ENCODE measurements at places on chromosomes 1 and 21. TPM values are rescaled to one million over a fixed set of nuclear protein-coding genes. Genes with fewer than 3 reads are reported as not detected.

- DNase-seq = no peak
These were observed 428.9 kb upstream of the C1orf87 start for GRCh38 chr1:60502506-60502905.

DNA sequence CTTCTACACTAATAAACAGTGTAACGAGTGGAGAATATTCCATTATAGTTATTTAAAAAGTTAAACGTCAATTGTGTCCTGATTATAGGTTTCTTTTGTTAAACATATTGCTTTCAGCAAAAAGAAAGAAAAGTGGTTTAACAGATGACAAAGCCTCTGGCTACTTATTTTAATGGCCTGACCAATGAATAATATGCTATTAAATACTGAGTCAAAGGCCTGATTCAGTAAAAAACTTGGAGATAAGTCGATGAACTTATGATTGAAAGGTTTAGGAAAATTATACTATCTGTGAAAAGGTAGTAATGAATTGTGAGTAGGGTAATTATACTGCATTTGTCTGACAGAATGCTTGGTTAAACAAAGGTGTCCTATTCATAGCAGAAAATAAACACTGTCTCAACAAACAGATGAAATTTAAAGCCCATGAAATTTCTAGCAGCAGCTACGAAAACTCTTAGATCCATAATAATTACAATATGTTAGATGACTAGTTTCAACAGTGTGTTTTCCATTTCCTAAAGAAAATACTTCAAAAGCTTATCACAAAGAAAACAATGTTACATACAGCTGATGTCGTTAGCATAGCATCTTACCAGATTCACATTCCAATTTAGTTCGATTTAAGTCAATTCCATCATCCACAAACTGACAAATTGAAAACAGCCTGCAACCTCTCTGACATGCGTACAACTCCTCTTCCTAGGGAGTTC is 6.2 kb downstream of the TMEM59 start:
- DNase-seq = no peak

DNA sequence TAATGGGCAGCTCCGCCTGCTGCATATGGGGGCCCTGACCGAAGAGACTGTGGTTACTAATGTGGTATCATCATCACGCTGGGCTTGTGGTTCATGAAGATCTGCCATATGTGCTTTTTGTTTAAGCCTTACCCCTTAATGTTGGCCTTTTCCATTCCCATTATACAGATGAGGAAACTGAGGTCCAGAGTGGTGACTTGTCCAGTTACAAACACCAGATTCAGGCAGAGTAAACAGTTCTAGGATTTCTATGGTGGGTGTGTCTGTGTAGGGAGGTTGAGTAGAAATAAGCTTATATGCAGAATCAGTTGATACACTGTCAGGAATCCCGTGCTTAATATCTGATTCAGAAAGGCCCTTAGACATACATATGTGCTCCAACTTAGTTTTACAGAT is 691 bp downstream of the UTP11 start:
- no peak for DNase-seq

- no peak for DNase-seq
These were observed 113.8 kb downstream of the CASZ1 start for GRCh38 chr1:10682449-10683309.

DNA sequence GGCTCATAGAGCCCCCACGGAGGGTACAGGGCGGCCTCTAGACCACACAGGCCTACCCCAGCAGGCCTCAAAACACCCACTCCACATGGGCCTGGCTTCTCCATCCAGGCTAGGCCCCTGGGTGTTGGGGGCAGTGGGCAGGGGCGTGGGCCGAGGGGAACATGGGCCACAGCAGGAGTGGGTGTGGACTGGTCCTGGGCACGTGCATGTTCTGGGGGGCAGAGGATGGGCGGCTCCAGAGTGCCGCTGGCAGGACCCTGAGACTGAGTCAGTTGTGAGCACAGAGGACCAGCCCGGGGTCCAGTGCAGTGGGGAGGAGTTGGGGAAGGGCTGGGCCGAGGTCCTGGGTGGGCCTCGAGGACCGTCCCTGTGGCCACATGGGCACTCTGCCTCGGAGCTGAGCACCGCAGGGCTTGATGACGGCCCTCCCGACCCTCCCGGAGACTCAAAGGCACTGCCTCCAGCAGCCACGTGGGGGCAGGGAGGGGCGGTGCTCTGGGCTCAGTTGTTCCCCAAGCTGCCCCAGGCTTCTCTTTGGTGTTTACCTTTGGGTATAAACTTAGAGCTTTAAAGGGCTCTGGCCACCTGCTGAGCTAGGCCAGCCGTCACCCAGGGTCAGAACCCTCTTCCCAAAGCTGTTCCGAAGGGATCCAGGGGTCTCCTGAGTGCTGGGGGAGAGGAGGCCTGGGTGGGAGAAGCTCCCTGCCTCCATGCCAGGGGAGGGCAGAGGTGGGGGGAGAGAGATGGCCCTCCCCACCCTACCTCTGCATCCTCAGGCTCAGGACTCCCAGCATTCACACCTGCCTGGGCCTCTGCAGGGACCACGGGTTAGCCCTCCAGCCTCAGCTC is 79.9 kb downstream of the MORN1 start:
- DNase-seq = peak; percentile 54

The CDA gene
- polyA plus RNA-seq = 2.5 TPM

GRCh38 chr1:215156232-215156631 is 73.7 kb downstream of the KCNK2 start:
- no peak for DNase-seq

- no peak for DNase-seq
These were observed 288.3 kb downstream of the TGFB2 start for GRCh38 chr1:218633238-218633988.

- DNase-seq = no peak
These were observed 815.1 kb downstream of the NCAM2 start for GRCh38 chr21:21813289-21813688.

DNA sequence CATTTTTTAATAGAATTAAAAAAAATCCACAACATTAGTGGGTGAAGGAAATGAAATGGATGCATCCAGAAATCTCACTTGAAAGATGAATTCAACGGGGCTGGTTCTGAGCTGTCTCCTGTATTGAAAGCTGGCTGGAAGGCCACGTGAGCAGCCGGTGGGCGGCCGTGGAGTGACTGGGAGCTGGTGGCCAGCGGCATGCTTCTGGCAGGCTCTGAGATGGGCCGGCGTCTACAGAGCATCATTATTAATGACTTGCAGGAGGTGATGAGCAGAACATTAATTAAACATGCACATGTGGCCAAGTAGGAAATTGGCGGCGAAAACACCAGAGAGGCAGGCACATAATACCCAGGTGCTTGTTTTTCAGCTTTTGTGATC is 115.6 kb upstream of the LMO4 start:
- no peak for DNase-seq

The DNAH14 gene
- polyA plus RNA-seq = 30.1 TPM

- no peak for DNase-seq
These were observed 278.1 kb upstream of the CAMK1G start for GRCh38 chr1:209305221-209305954.

The KRTAP19-3 gene
- not detected for polyA plus RNA-seq

DNA sequence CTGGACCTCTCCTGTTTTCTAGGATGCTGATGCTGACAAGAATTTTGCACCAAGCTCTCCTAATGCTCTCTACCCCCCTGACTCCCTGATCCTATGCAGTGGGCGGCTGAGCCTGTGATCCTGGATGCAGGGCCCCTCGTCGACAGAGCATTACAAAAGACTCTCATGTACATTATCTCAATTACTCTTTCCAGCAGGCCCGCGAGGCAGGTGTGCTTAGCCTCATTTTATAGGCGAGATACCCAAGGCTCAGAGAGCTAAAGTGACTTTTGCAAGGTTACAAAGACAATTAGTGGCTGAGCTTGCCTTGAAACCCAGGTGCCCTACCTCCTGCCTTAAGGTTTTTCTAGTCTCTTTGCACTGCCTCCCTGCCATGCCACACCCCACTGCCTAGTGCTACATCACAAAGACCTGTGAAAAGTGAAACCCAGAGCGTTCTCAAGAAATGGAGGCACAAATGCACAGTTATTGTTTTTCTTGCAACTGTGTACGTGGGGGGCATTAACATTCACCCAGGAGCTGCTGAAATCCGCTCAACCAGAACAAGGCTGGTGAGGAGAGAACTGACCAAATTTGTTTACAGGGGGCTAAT is 10.0 kb upstream of the C8A start:
- no peak for DNase-seq

The KCNK2 gene
- 0.92 TPM for polyA plus RNA-seq

DNA sequence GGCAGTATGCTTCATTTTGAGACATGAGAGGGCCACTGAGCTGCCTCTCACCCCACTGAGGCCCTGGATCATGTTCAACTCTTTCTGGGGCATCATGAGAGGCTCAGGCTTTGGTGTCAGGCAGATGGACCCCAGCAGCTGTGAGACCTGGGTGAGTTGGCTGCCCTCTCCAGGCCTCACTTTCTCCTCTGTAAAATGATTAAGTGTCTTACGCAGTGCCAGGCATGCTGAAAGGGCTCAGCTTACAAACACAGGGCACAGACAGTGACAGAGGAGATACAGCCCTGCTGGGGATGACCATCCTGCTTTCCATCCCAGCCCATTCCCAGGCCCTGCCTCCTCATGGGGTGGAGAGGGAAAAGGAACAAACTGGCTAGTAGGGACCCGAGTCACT is 387.4 kb downstream of the MATN1 start:
- DNase-seq = no peak

GRCh38 chr1:165564561-165564960 is 20.8 kb downstream of the LRRC52 start:
- no peak for DNase-seq

The PODN gene
- polyA plus RNA-seq = 69.3 TPM

DNA sequence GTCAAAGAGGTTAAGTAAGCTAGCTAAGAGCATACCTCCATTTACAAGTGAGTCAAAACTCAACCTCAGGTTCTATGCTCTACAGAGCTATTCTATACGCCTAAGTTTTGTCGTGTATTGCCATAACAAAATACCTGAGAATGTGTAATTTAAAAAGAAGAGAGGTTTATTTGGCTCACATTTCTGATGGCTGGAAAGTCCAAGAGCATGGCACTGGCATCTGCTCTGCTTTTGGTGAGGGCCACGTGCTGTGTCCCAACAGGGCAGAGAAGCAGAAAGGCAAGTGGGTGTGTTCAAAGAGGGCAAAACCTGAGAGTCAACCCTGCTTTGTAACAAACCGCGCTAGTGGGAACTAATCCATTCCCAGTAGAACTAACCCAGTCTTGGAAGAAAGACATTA is 60.9 kb upstream of the POU2F1 start:
- no peak for DNase-seq

The CDK11B gene
- 57.7 TPM for polyA plus RNA-seq

GRCh38 chr1:92425617-92426016 is 61.1 kb downstream of the GFI1 start:
- no peak for DNase-seq

The OVAAL gene
- polyA plus RNA-seq = not detected

GRCh38 chr1:47388891-47389238 is 27.2 kb upstream of the FOXE3 start:
- peak; percentile 72 for DNase-seq

GRCh38 chr1:198265073-198265661 is 108.4 kb downstream of the NEK7 start:
- DNase-seq = peak; percentile 54

The S100A12 gene
- polyA plus RNA-seq = not detected

- DNase-seq = no peak
These were observed 1.8 kb downstream of the RGL1 start for GRCh38 chr1:183806675-183807074.

- DNase-seq = no peak
These were observed 566.8 kb upstream of the USP24 start for GRCh38 chr1:55781944-55782482.

DNA sequence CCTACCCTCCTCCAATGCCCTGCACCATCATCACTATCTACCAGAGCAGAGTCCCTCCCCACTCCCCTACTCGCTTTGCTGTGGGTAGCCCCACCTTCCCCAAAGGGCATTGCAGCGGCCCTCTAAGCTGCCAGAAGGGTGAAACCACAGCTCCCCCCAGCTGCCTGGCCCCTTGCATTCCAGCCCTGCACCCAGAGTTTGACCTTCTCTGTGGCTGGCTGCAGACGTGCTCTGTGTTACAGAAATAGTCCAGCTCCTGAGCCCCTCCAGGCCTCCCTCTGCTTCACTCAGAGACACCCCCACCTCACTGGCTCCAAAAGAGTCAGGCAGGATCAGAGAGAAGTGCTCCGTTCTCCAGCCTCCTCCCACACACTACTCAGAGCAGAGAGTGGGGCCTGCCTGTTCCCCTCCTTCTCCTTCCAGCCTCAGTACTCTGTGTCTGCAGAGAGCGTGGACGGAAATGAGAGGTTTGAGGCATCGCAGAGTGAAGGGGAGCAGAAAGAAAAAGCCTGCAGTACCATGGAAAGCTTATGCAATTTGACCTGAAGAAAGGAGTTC is 63.2 kb downstream of the PLEKHA6 start:
- DNase-seq = peak; percentile 51

DNA sequence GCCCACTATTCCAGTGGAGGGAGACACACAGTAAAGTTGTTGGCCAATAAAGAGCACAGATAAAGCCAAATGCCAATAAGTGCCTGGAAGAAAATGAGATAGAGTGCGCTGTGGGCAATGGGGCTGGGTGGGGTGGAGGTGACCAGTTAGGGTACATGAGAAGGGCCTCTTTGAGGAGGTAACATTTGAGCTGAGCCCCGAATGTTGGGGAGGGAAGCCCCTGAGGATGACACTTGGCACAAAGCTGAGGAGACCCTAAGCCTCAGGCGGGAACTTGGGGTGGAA is 979 bp downstream of the S100A9 start:
- DNase-seq = no peak

GRCh38 chr1:64403331-64403730 is 66.6 kb upstream of the CACHD1 start:
- DNase-seq = no peak

- peak; percentile 70 for DNase-seq
These were observed at the start of gene ELAPOR1 for GRCh38 chr1:109113590-109114341. TSS of gene ELAPOR1 (plus strand) at chr1:109114115. CDS start at chr1:109114184, 69 bp downstream.

The TMPRSS3 gene
- polyA plus RNA-seq = 0.40 TPM

- DNase-seq = no peak
These were observed 49.2 kb downstream of the PLXNA2 start for GRCh38 chr1:208194944-208195343.

DNA sequence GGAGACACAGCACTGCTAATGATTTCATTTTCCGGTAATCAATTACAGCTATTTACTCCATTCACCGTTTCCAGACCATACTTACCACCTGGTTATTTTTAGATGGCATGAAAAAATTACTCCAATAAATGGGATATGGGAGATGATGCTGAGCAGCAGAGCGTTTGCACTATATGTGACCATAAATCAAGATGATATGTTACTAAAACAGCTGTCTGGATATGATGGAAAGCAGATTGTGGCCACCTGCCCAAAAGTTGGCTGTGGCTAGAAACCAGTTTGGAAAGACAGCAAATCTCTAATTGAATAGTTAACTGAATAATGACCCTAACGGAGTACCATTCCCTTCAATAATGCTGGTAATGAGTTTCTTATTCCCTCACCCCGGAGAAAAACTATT is 22.5 kb upstream of the KCTD3 start:
- no peak for DNase-seq

DNA sequence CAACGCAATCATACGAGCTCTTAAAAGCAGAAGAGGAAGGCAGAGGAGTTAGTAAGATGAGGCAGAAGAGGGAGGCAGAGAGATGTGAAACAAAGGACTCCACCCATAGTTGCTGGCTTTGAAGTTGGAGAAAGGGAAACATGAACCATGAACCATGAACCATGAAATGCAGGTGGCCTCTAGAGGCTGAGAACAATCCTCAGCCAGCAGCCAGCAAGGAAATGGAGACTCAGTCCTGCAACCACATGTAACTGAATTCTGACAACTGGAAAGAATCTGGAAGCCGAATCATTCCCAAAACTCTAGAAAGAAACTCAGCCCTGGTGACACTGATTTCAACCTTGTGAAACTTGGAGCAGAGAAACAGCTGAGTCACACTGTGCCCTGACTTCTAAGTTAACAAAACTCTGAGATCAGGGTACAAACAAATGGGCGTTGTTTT is 10.1 kb downstream of the DIPK1A start:
- DNase-seq = no peak

The SERPINC1 gene
- polyA plus RNA-seq = 0.75 TPM
